ENCODE measurements at places on chromosomes 2 and 18.

DNA sequence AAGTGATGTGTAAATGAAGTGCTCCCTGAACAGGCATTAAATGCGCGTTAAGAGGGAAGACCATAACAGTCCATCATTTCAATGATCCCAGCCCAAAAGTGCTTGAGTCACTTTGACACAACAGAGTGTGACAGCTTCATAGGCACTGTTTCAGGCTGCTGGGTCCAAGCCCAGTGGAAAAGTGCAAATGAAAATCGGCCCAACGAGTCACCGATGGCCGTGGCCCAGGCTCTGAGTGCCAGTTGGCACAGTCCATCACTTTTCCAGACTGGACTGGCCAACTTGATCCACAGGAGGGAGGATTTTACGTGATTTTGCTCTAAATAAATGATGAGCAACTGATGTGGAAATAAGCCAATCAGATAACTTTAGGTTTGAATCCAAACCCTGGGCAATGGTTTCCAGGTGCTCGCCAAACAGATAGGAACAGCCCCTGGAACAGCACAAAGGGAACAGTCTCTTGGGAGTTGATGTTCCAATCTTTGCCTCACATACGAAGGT is 114.0 kb downstream of the SP3 start:
- DNase-seq = no peak

- DNase-seq = no peak
Observed at GRCh38 chr2:1501038-1501851, 88.0 kb downstream of the TPO start.

- no peak for DNase-seq
Observed at GRCh38 chr2:26843041-26843440, 4.9 kb upstream of the DPYSL5 start.

- no peak for DNase-seq
Observed at GRCh38 chr18:57581301-57581934, 5.1 kb downstream of the FECH start.

DNA sequence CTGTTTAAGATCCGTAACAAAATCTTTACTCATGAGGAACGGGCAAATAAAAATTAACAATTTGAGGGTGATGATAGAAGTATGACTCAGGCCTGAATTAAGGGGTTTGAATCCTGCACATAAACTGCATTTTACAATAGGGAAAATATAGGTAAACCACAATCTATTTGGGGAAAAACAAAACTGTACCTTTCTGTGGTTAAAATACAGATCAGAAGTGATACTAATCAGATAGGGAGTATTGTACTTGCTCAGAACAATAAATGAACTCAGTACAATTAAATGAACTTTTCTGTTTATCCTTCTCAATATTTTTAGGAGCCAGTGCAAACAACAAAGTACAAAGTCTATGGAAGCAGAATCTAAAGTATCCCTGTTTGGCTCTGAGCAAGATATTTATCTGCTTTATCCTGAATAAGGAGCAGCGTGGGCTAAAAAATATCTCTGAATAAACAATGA is 287.3 kb downstream of the ZNF385B start:
- DNase-seq = no peak

- no peak for DNase-seq
Observed at GRCh38 chr2:241399941-241400922, 44.1 kb downstream of the FARP2 start.

DNA sequence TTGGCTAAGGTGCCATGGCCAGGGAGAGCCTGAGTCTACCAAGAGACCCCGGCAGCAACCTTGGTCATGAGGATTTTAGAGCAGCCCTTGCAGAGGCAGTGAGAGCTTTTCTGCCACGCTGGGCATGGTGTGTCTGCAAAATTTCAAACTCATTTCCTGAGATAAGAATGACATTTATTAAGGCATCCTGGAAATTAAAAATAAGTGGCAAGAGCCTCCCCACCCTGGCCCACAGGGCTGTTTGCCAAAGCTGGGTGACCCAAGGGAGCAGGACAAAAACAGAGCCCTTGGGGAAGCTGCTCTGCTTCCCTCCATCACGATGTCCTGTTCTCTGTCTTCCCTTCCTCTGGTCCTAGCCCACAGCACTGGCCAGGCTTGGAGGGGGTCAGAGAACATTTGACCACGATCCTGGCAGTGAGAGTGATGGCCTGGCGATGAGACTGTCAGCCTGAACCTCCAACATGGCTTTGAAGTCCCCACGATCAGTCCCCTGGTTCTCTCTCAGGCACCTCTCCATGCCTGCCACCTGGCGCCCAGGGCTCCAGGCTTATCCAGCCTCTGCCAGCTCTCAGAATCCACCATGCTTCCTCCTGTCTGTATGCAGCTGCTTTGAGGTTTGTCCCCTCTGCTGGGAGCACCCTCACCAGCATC is 68.9 kb upstream of the RMDN2 start:
- DNase-seq = no peak

DNA sequence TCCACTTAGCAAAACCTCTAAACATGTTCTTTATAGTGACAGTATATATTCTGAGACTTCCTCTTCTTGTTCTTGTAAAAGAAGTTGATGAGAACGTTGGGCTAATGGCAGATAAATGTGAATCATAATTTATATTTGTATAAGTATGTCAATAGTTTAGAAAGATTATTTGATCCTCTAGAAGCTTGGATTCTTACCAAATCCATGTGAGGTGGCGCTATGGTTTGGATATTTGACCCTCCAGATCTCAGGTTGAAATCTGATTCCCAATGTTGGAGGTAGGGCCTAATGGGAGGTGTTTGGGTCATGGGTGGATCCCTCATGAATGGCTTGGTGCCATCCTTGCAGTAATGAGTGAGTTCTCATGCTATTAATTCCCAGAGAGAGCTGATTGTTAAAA is 29.8 kb upstream of the SCN1A start:
- DNase-seq = no peak

All from activated CD4-positive, CD25-positive, alpha-beta regulatory T cell treated with anti-CD3 and anti-CD28 coated beads, Interleukin-2, amount 50 U/mL, for 16 hours (primary cell).